ENCODE measurements at places on chromosomes 5 and 9.
A peak's percentile ranks its signal among the peaks of the same experiment; 100 is the strongest.

DNA sequence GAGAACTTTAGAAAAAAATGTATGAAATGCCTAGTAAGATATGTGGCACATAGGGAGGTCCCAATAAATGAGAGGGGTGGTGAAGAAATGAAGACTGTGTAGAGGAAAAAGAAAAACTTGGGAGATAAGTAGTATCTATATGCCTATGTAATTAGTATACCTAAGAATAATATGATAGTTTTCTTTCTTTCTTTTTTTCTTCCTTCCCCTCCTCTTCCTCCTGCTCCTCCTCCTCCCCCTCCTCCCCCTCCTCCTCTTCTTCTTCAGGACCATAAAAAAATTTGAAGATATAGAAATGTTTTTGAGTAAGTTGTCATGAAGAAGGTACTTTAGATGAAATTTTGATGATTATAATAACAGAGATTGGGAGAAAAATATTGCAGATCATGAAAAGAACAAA, 857.4 kb downstream of the MAT2B start:
- no peak for DNase-seq

DNA sequence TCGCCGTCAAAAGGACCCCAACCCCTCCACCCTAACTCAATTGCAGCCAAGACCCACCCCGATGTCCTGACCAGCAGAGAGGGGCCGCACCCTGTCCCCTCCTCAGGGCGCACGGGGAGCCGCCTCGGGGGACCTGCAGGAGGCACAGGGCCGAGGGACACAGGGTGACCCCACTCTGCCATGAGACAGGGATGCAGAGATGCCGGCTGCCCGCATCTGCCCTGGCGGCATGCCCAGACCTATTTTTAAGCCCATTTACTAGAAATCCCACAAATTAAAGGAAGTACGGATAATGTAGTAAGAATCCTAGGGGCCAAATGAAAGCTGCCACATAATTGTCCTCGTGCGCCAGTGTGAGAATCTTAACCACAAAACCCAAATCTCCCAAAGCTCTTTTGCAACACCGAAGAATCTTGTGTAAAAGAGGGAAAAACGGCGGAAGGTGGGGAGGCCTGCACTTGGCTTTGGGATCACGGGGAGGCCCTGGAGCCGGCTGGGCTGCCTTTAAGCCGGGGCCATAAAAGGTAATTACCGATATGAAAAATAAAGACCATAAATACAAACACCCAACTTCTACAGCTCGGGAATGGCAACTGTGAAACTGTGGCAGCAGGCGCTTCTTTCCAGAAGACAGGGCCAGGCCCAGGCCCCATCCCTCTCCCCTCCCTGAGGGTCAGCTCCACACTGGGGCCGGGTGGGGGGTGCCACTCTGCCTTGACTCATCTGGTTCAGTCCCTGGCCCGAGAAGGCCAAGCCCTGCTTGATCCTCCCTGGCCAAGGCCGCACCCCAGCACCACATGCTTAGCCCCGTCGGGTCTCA, 35.0 kb downstream of the NACC2 start:
- no peak for DNase-seq

GRCh38 chr5:132947671-132948070, 15.8 kb downstream of the AFF4 start:
- no peak for DNase-seq

DNA sequence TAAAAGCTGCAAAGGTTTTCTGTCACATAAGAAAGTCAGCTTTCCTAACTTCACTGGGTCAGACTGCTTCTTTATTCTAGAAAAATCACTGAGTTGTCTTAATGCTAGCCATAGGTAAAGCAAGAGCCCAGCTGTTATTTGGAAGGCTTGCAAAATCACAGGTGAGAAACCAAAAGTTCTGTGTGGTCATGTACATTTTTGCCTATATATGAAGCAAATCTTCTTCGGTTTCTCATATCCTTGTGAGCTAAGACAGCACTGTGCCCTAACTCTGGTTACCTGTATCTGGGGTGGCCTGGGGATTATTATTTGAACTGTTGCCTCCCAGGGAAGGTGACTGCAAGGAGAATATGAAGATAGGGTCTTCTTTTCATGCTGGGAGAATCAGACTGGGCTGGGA, 444.9 kb upstream of the CLINT1 start:
- DNase-seq = no peak

GRCh38 chr9:113511856-113512761, 48.6 kb downstream of the RGS3 start:
- no peak for DNase-seq

DNA sequence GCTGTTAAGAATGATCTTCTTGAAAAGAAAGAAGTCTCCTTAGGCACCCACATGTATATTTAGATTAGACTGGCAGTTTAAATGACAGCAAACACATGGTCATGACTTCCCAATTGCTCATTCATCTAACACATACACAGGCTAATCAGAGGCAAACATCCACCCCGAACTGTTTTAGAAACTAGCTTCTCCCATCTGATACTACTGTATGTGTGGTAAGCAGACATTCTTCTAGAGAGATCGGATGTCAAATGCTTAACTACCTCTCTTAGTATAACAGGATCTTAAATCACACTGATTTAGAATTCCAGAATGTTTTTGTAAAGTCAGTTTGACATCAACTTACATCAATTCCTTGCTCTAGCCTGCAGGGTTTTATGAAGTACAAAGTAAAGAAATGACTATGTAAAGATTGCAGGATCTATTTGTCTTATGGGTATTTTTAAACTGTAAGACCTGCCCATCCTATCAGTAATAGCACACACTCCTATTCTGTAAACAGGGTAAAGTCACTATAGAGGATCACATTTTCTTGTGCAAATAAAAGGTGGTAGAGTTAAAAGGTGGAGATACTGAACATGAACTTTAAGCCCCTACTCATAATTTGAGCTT, 239.7 kb downstream of the MLLT3 start:
- DNase-seq = peak; percentile 46

DNA sequence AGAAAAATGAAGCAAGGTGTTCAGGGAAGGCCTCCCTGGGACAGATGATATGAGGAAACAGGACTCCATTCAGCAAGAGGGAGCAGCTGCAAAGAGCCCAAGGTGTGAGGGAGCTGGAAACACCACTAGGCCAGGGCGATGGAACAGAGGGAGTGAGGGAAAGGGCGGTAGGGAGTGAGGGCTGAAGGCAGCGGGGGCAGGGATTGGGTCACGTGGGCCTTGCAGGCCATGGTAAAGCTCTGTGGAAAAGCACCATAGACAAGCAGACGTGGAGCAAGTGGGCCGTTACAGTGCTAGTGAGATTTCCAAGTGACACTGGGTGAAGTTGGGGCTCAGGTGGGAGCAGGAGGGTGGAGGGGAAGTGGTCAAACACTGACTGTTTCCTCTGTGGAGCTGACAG, 10.8 kb upstream of the PRRC1 start:
- DNase-seq = no peak

GRCh38 chr5:19369048-19369447, 619.0 kb downstream of the CDH18 start:
- DNase-seq = no peak

DNA sequence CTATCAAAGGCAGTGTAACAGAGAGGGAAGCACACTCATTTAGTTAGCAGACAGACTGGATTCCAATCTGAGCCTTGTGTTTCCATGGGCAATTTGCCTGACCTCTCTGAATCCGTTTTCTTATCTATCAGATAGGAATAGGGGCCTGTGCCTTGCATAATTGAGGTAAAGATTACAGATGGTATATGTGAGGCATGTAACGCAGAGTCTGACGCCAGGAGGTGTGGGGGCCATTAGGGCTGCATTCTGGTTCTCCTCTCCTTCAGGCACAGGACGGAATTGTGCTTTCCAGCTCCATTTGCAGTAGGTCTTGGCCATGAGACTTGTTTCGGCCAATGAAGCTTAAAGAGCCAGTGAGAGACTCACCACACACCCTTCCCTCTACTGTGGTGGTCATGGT, 97.6 kb downstream of the FRMD3 start:
- DNase-seq = no peak

GRCh38 chr5:18497089-18497488, 862.8 kb downstream of the TAF11L14 start:
- DNase-seq = no peak

DNA sequence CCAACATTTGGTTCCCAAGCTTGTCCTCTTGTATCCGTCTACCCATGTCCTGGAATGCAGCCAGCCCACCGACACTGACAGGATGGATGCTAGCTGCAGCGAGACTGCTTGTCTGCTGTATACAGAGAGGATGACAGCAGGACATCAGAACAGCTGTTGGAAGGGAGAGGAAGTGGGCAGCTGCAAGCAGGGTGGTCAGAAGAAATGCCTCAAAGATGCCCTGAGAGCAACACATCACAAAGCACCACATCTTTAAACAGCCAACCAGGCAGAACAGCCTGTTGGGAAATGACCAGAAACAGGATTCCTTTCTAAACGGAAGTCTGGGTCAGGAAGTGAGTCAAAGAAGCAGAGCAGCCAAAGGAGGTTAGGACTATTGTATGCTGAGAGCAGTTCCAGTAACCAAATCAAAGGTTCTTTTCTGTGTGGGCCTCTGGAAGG, 219.1 kb downstream of the NDUFS4 start:
- no peak for DNase-seq

GRCh38 chr5:81017320-81017719, 57.2 kb downstream of the RASGRF2 start:
- DNase-seq = no peak

- DNase-seq = no peak
Observed at GRCh38 chr5:168756453-168757391, 177.6 kb upstream of the PANK3 start.

GRCh38 chr5:127826011-127826410, 122.8 kb downstream of the CCDC192 start:
- no peak for DNase-seq

DNA sequence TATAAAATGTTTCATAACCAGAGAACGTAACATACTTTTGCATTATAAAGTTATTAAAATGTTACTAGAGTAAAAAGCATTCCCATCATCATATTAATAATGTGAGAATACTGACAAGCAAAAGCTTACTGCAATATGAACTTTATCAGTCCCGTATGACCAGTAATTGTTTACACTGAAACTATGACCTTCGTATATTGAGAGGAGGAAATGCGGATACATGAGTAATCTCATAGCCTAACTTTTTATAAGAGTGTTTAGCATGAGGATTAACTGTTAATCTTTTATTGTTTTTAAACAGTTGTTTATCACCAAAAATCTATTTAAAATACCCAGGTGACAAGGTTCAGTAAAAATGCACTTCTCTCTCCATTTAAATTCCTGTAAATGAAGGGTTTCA, 272.4 kb downstream of the SLF1 start:
- no peak for DNase-seq

DNA sequence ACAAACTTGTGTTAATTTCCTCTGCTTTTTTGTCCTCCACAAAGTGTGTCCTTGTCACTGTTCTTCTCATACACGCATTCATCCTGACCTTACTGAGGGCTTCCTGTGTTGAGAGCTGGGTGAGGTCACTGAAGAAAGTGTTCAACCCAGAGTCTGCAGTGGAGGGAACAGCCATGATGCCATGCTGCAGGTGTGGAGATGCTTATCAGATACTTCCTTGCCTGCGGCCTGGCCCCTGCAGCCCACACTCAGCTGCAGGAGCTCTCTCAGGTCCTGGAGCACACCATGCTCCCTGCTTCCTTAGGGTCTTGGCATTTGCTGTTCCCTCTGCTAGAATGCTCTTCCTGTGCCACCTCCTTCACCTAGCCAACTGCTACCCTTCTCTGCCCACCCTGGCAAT, 108.1 kb upstream of the SPRY4 start:
- no peak for DNase-seq

GRCh38 chr9:112059145-112059965, 115.7 kb downstream of the SUSD1 start:
- no peak for DNase-seq

GRCh38 chr5:45355189-45355992, 340.8 kb downstream of the HCN1 start:
- no peak for DNase-seq

DNA sequence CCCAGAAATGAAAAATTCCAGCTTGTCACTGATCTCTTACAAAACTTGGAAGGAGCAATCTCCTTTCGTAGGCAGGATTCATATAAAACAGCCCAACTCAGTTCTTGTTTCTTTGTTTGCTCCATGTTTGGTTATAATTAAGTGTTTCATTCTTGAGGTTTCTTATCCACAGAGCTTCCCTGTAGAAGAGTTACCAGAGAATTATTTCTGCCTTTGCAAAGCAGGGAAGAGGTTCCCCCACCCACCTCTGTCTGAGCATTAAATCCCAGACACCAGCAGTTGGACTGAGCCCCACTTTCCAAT, 34.1 kb upstream of the RAI14 start:
- DNase-seq = no peak

DNA sequence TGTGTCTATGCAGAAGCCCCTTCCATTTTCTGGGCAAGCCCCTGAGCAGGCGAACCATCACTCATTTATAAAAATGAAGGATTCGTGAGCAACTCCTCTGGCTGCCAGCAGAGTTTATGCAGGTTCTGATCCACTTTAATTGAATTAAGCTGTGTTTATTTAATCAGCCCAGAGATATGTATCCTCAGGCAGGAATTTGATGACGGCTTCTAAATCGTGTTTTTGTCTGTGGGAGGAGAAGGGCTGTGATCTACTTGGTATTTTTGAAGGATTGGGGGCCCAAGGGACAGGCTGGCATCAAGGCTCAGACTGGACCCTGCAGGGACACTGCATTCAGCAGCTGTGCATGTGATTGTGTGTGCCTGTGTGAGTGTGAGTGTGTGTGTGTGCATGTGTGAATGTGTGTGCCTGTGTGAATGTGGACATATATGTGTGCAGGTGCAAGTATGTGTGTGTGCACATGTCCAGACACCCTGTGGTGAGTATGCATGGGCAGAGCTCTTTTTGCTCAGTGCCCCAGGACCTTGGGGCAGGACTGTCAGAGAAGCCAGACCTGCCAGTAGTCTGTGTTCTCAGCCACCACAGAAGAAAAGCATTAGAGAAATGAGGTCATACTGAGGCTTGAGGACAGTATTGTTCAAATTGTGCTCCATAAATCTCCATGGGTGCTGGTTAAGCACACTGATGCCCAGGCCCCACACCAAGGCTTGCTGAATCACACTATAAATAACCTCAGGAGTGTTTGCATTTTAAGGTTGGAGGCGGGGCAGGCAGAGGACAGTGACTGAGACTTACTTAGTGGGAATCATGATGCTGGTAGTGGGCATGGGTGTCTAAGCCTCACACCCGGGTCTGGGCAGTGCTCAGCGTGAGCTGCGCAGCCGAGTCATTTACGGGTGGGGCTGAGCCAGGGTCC, 164.0 kb downstream of the CARTPT start:
- no peak for DNase-seq

GRCh38 chr9:131876486-131876885, 136.6 kb upstream of the RAPGEF1 start:
- no peak for DNase-seq

GRCh38 chr5:54965806-54966205, 19.6 kb downstream of the ESM1 start:
- DNase-seq = no peak

- DNase-seq = no peak
Observed at GRCh38 chr5:165157219-165157618, 1651.8 kb downstream of the MAT2B start.

- no peak for DNase-seq
Observed at GRCh38 chr9:134602547-134603362, 38.8 kb upstream of the COL5A1 start.

GRCh38 chr9:108077556-108077955, 588.0 kb upstream of the KLF4 start:
- no peak for DNase-seq

- DNase-seq = no peak
Observed at GRCh38 chr5:178438796-178439195, 151.4 kb downstream of the COL23A1 start.
